NCI-H187 treated with DMSO at 0.1 percent for 48 hours (cell line): ENCODE measurements at places on chromosomes 11 and 22.

- DNase-seq = no peak
Observed at GRCh38 chr11:120182790-120183491, 27.9 kb upstream of the OAF start.

- no peak for DNase-seq
Observed at GRCh38 chr11:57643802-57644201, 5.9 kb downstream of the YPEL4 start.

GRCh38 chr11:65301491-65302329, 13.0 kb upstream of the CDC42EP2 start:
- no peak for DNase-seq

- DNase-seq = peak; percentile 53
Observed at GRCh38 chr11:85961930-85962363, 106.8 kb downstream of the CCDC83 start.

GRCh38 chr11:122062763-122063162, 53.3 kb downstream of the BLID start:
- no peak for DNase-seq

- DNase-seq = no peak
Observed at GRCh38 chr11:9222654-9223053, 42.5 kb downstream of the DENND5A start.

GRCh38 chr22:30841273-30841672, 127.3 kb downstream of the MORC2 start:
- no peak for DNase-seq

- DNase-seq = no peak
Observed at GRCh38 chr22:36833073-36833472, 16.2 kb upstream of the PVALB start.

- DNase-seq = no peak
Observed at GRCh38 chr11:64152841-64153691, 12.8 kb downstream of the MACROD1 start.

- no peak for DNase-seq
Observed at GRCh38 chr11:76196849-76197248, 9.5 kb downstream of the WNT11 start.

GRCh38 chr11:70032470-70032795, 45.7 kb upstream of the ANO1 start:
- no peak for DNase-seq

DNA sequence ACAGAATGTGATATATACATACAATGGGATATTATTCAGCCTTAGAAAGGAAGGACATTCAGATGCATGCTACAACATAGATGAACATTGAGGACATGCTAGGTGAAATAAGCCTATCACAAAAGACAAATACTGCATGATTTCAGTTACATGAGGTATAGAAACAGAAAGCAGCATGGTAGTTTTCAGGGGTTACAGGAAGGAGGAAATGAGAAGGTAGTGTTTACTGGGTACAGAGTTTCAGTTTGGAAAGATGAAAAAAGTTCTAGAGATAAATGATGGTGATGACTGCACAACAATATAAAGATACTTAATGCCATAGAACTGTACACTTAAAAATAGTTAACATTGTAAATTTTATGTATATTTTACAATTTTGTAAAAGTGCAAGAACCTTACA, 266.7 kb upstream of the C11orf87 start:
- no peak for DNase-seq

- no peak for DNase-seq
Observed at GRCh38 chr11:133123366-133123765, 408.9 kb downstream of the OPCML start.

GRCh38 chr11:94754335-94754734, 13.8 kb upstream of the AMOTL1 start:
- no peak for DNase-seq

DNA sequence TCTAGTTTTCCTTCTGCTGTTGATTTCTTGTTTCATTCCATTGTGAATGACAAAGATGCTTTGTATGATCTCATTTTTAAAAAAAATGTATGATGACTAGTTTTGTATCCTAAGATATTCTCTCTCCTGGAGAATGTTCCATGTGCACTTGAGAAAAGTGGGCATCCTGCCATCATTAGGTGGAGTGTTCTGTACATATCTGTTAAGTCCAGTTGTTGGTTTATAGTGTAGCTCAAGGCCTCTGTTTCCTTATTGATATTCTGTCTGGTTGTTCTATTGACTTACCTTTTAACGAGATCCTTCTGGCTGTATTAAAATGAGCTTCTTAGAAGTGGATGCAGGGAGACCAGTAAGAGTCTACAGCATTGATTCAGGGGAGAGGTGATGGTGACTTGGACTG, 35.2 kb downstream of the SGSM1 start:
- no peak for DNase-seq

DNA sequence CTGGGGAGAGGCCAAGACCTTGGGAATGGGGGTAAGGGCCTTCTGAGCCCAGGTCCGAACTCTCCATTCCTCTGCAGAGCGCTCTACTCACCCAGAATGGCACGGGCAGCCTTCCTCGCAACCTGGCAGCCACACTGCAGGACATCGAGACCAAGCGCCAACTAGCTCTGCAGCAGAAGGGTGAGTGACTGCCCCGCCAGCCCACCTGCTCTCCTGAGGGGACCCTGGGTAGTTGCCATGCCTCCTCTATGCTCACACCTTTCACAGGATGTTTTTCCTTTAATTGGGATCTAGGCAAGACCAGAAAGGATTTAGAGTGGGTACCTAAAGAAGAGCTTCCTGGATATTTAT, 35.5 kb downstream of the TREH start:
- no peak for DNase-seq

DNA sequence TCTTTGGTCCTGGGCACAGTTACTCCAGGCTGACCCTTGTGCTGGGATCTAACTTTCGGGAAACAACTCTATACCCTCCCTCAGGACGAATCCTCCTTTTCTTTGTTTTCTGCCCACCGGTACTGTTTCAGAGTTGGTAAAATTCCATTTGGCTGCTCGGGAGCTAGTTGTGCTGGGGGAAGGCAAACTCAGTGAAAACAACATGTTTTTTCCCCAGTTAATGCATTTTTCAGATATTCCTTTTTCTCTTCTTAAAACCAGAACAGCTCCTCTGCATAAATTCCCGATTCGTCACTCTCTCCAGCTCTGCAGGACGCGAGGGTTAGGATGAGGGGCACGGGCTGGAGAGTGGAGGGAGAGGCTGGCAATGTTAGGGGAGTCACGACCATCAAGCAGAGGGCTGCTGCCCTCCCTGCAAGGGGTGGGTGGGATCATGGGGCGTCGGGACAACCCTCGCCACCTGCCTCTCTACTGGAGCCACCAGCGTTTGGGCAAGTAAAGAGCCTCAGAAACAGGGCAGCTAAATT, 31.3 kb downstream of the LRRC10B start:
- no peak for DNase-seq

DNA sequence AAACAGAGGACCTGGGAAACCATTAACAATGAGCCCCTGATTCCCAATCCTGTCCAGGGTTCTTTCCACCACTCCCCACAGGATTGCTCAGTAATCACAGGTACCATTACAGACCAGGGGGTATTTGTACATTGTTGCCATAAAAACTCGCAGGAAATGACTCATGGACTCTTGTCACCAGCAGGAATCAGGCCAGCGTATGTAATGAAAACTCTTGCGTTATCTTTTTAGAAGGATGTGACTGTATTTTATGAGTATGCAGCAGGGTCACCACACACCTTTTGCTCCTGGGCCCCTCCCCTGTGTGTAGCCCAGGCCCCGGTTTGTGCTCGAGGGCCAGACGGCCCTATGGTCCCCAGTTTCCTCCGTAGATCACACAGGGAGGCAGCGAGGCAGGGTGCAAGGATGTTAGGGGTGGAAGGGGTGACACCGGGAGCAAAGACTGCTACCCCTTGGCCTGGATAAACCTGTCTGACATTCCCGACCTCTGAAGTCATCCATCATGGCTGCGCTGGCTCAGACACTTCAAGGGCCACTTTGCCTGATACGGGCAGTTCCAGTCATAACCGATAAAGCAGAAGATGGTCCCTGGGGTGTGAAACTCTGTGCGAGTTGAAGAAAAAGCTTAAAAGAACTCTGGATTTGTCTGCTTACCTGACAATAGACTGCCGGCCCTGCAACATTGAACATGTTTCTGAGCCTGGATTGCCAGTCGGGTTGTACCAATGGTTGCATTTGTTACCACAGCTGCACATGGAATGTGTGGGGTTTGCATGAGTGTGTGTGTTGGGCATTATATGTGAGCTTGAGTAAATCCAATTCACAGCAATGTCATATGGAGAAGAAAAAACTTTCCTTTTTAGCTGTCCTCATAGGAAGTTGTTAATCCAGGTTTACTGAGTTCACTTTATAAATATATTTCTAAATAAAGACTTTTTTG, 56.9 kb downstream of the MICAL2 start:
- peak; percentile 39 for DNase-seq

- DNase-seq = no peak
Observed at GRCh38 chr22:41915035-41915785, at the start of gene SHISA8. Gene SHISA8 (minus strand): TSS chr22:41915074. CDS start chr22:41914667, 407 bp downstream.

DNA sequence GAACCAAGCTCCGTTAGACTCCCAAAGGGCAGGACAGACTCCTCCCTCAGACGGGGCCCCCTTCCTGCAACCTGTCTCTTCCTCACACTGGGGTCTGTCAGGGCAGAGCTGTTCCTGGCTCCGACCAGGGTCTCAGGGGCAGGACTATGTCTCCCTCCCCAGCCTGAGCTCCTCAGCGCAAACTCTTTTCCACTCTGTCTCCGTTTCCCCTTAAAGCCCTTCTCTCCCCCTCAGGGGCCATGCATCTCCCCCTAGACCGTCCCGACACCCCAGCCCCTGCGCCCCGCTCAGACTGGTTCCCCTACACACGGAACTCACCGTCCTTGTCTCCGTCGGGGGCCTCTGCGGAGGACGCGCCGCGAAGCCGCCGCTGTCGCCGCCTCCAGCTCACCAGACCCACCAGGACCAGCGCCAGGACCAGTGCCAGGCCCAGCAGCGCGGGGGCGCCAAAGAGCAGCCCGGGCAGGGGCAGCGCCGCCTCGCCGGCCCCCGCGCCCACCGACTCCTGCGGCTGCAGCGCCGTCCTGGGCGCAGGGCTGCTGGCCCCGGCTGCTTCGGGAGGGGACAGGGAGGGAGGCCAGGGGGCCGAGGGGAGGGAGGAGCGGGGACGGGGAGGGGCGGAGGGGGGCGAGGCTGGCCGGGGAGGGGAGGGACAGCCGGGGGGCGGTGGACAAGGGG, 684 bp downstream of the TNFRSF13C start:
- DNase-seq = no peak

DNA sequence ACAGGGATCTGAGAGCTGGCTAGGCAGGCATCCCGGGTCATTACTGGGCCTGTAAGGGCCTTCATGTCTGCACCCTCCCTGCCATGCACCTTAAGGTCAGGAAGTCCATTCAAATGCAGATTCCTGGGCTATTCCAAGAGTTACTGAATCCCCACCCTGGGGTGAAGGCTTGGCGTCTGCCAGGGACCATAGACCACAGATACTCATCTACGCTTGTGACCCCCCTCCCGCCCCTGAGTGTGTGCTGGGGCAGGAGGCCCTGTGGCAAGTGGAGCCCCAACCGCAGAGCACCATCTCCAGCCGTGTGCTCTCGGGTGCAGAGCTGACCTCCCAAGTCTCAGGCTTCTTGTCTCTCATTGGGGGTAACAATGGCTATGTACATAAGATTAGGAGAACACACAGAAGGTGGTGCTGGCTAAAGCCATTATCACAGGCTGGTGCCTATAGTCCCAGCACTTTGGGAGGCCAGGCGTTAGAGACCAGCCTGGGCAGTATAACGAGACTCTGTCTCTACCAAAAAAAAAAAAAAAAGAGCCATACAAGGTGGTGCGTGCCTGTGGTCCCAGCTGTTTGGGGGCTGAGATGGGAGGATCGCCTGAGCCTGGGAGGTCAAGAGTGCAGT, 19.1 kb upstream of the KCNQ1OT1 start:
- DNase-seq = no peak

GRCh38 chr11:37182031-37182430, 584.0 kb upstream of the RAG2 start:
- DNase-seq = no peak

DNA sequence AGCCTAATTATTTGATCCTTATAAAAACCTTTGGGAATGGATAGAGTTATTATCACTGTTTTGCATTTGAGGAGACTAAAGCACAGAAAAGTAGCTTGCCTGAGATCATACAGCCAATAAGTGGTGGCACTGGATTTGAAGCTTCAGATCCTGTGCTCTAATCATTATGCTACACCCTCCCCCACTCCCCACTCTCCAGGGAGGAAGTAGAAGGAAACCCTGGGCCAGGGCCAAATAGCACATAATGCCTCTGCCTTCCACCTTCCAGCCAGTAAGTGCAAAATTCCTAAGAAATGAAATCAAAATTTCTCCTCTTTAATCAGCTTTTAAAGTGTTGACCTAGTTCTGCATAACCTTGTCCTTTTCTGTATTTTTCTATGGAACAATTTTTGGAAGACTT, 61.6 kb downstream of the SIK2 start:
- DNase-seq = no peak

DNA sequence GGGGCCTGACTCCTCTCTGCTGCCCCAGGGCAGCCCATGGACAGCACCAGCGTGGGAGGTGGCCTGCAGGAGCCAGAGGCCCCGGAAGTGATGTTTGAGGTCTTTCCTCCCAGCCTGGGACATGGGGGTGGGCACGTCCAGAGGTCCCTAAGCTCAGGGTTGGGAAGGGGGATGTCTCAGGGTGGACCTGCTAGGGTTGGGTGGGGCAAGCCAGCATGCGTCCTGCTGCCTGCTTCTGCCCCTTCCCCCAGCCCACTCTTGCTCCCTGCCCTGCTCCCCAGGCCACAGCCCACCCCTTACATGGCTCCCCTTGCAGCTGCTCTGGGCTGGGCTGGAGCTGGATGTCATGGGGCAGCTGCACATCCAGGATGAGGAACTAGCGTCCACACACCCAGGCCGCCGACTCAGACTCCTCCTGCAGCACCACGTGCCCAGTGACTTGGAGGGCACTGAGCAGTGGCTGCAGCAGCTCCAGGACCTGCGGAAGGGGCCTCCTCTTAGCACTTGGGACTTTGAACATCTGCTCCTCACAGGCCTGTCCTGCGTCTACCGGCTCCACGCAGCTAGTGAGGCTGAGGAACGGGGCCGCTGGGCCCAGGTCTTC, 1.3 kb downstream of the FAM180B start:
- no peak for DNase-seq

- no peak for DNase-seq
Observed at GRCh38 chr11:113591117-113591516, 115.0 kb downstream of the TMPRSS5 start.

DNA sequence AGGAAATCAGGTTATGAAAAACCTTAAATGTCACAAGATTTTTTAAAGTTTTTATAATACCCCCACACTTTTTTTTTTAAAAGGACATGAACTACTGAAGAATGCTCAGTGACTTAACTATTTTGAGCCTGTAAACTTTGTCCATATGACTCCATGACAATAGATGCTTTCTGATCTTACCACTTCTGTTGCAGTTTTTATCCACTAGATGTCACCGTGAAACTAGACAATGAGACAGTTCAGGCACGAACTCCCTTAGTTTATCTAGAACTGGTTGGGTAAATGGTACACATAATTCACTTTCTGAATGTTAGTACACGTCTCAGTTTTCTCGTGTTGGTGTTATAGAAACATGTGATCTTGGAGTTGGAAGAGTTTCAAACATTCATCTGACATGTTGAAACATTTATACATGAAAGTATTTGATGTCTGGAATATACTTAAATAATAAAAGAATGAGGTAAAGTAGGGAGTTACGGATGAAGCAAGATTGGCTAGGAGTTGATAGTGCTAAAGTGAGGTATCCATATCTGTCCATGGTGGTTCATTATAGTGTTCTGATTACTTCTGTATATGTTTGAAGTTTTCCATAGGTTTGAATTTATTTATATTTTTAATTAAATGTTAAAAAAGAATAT, 8.1 kb downstream of the CCDC15 start:
- no peak for DNase-seq

GRCh38 chr11:36631774-36632173, 33.7 kb upstream of the RAG2 start:
- no peak for DNase-seq

- DNase-seq = no peak
Observed at GRCh38 chr22:45548991-45549761, 46.5 kb downstream of the FBLN1 start.
